ENCODE measurements at places on chromosomes 7 and 10.

DNA sequence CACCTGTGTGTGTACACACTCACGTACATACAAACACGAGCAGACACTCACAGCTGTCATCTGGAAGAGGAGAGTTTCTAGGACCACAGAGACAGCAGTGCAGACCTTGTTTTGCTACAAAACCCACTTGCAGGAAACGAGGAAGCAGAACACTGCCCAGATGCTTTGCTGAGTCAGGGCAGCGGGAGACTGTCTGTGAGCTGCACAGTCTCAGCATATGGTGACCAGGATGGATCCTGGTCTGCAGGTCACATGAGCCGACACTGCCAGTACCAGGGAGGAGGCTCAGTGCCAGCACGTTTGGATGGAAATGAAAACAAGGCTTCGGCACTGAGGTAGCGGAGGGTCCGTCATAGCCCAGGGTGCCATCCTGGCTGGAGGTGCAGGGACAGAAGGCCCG, 117.6 kb upstream of the DPP6 start:
- DNase-seq = peak; percentile 50

DNA sequence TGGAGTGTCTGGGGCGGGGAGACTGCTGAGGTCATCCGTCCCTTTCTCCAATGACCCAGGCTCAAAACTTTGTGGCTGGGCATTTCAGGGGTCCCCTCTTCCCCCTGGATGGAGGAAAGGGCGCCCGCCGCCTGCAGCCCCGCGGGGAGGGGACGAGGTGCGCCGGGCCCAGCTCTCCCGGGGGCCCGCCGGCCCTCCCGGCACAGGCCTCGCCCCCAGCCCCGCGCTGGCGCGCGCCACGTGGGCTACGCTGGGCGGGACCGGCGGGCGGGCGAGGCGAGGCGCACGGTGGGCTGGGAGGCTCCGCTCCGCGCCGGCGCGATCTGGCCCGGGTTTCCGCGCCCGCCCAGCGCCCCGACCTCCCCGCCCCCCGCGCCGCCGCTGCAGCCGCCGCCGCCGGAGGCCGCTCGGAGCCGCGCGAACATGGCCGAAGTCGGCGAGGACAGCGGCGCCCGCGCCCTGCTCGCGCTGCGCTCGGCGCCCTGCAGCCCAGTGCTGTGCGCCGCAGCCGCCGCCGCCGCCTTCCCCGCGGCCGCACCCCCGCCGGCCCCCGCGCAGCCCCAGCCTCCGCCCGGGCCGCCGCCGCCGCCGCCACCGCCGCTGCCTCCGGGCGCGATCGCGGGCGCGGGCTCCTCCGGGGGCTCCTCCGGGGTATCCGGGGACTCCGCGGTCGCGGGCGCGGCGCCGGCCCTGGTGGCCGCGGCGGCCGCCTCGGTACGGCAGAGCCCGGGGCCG, at the start of gene FOXK1:
Gene FOXK1 (plus strand): TSS at position 410 of the 735 bp plus-strand sequence. CDS start 14 bp downstream, at position 424.
- DNase-seq = peak; percentile 75

GRCh38 chr10:61283066-61283465, 170.1 kb downstream of the TMEM26 start:
- DNase-seq = no peak

- DNase-seq = no peak
Observed at GRCh38 chr10:104016661-104017060, 49.7 kb downstream of the SLK start.

- DNase-seq = peak; percentile 89
Observed at GRCh38 chr7:43925984-43926797, at the start of gene UBE2D4. TSS of gene UBE2D4 (plus strand) at chr7:43926436. CDS start at chr7:43926533, 97 bp downstream.

DNA sequence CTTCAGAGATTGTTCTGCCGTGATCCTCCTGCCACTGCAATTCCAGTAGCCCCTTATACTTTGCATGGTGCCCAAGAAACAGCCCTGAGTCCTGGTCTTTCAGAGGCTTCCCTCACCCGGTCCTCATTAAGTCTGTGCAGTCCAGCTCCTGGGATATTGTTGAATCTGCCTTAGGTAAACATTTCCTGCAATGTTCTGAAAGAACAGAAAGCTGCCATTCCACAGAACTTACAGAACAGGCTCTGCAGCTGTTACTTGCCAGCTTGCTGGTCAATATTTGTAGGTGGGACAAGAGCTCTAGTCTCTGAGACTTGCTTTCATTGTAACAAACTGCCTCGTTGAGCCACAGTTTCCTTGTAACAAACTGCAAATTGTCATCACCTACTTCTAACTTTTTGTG, 115.0 kb upstream of the KIF5B start:
- DNase-seq = peak; percentile 73

DNA sequence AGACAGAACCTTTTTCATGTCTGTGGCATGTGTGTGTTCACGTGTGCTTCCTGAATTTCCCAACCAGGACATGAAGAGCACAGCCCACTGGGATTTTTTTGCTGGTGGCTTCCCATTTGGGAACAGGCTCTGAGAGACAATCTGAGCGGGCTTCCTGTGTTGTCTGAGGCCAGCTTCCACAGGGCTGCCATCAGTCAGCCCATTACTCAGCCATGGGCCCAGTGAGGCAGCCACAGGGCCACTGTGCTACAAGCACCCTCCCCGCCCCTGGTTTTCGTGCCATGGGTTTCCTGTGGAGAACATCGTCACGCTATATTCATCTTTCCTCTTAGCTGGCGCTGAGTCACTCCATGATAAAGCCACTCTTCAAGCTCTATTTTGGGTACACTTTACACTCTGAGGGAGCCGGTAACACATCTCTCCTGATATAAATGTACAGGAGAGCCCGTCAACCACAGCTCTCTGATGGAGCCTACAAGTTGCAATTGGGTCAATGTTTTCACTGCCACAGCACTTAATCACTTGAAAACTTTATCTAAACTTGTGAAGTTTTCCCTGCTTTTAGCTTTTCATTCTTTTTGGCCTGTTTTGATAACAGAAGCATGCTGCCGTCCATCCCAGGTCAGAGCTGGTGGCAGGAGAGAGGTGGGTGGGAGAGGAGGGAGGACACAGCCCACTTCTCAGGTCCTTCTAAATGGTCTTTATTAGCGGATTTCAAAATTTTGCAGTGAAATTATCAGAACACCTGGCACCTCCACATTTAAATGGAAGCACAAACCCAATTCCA, 96.9 kb downstream of the HIPK2 start:
- DNase-seq = peak; percentile 25

DNA sequence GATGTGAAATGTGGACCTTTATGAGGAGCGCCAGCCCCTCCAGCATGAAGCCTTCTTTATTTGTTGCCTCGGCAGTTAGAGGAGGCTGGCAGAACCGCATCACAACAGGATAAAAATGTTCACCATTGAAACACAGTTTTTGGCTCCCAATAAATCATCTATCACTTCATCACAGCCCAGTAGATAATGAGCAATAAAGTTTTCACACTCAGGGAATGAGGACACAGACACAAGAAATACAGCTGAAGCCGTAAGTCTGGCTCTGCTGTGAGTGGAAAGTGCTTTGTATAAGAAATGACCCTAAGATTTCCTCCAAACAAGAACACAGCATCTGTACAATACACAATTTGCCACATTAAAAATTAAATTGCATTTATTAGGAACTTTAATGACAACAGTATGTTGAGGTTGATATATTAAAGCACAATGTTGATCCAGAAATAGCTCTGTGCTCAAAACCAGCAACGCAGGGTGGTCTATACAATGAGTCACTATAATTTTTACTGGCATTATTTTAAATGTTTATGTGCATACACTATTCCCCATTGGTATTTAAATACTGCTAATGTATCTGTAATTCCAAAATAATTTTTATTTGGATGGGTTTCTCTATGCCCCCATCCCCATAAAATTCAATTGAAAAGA, 301.8 kb upstream of the MGMT start:
- no peak for DNase-seq

DNA sequence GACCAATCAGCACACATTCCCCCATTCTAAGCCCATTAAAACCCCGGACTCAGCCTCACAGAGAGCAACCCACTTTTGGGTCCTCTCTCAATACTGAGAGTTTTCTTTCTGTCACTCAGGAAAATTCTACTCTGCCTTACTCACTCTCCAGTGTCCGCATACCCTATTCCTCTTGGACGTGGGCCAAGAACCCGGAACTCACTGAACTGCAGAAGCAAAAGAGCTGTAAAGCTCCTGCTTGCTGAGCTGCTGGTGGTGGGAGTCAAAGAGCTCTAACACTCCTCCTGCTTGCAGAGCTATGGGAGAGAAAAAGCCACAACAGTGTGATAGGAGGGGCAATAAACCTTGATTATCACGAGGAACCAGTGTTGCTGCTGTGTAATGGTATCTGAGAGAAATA, 386.9 kb downstream of the POM121L12 start:
- DNase-seq = no peak

Data from NCI-H146 (cell line).